ENCODE measurements at places on chromosomes 7 and 10. TPM values are rescaled to one million over a fixed set of nuclear protein-coding genes. Genes with fewer than 3 reads are reported as not detected.
A peak's percentile ranks its signal among the peaks of the same experiment; 100 is the strongest.

GRCh38 chr7:30755384-30756154 lies 3.6 kb downstream of the INMT start:
- DNase-seq = no peak
- H3K27ac ChIP-seq = peak overlapping the region; percentile 14
- H3K27me3 ChIP-seq = no peaks in the 10 kb centered on the region
- no peak overlapping the region for H3K4me3 ChIP-seq
- H3K4me1 ChIP-seq = no peaks in the 10 kb centered on the region

DNA sequence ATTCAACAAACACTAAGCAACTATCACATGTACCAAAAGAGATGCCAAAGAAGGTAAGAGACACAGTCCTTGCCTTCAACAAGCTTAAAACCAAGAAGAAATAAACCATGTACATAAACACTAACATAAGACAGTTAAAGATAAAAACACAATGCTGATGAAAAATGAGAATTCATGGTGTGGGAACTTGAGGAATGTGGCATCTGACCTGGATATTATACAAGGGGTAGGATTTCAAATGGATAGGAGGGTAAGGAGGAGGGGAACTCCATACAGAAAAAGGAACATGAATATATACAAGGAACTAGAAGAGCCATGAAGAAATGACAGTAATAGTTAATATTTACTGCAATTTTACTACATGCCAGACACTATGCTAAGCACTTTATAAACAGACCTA lies 11.0 kb downstream of the HIBADH start:
- no peaks in the 10 kb centered on the region for H3K27me3 ChIP-seq
- DNase-seq = no peak
- H3K36me3 ChIP-seq = no peaks in the 10 kb centered on the region
- no peak overlapping the region for H3K27ac ChIP-seq

GRCh38 chr7:13072014-13072413 lies 384.6 kb downstream of the ARL4A start:
- no peak overlapping the region for H3K4me3 ChIP-seq
- no peaks in the 10 kb centered on the region for H3K36me3 ChIP-seq
- no peaks in the 10 kb centered on the region for H3K4me1 ChIP-seq
- no peak for DNase-seq

DNA sequence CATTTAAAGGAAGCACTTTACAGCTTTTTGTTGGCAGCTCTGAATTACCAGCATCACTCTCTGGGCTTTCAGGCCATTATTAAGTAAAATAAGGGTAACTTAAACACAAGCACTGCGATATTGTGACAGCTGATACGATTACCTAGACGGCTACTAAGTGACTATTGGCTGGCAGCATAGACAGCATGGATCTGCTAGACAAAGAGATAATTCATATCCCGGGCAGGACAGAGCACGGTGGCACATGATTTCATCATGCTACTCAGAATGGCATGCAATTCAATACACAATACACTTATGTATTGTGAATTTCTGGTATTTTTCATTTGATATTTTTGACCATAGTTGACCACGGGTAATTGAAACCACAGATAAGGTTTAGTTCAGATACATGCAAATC lies 522.0 kb upstream of the LRRN3 start:
- H3K4me1 ChIP-seq = no peaks in the 10 kb centered on the region
- no peak overlapping the region for H3K4me3 ChIP-seq
- H3K27me3 ChIP-seq = no peaks in the 10 kb centered on the region
- no peak for DNase-seq

- H3K27ac ChIP-seq = no peak overlapping the region
- no peaks in the 10 kb centered on the region for H3K4me1 ChIP-seq
- no peaks in the 10 kb centered on the region for H3K36me3 ChIP-seq
These were observed 301.2 kb downstream of the FGFR2 start for GRCh38 chr10:121296881-121297585.

GRCh38 chr7:16171928-16172327 lies 249.4 kb downstream of the CRPPA start:
- H3K4me3 ChIP-seq = no peak overlapping the region
- H3K4me1 ChIP-seq = no peaks in the 10 kb centered on the region
- H3K27me3 ChIP-seq = no peaks in the 10 kb centered on the region
- no peak for DNase-seq

DNA sequence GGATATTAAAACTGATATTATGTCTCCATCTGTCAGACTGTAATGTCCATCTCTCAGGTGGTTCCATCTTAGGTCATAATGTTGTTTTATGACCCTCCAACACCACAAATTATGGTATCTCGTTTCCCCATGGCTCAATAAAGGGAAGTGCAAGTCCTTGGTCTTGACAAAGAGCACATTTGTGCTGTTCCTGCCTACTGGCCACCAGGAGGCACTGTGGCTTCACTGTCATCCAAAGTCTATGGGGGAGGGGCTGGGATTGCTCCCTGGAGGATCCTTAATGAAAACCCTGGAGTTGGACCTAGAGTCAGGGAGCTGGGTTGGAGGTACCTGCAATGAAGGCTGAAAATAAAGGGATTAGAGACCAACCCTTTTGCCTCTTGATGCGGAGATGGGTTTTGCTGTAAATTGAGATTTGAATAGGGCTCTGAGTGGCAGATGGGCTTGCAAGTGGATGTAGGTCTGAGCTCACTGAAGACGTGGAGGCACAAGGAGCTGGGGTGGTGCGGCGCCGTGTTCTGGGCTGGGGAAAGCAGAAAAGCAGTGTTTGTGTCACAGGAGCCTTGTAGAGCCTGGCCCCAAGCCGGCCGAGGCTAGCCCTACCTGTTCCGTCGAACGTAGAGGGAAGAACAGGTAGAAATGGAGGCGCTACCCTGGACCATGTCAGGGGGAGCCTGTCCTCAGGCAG lies 180.5 kb upstream of the PRSS58 start:
- H3K27me3 ChIP-seq = no peaks in the 10 kb centered on the region
- no peak overlapping the region for H3K4me3 ChIP-seq
- DNase-seq = peak; percentile 53
- H3K27ac ChIP-seq = no peak overlapping the region
- no peaks in the 10 kb centered on the region for H3K4me1 ChIP-seq

GRCh38 chr7:99267841-99268576 lies 4.6 kb upstream of the MYH16 start:
- no peaks in the 10 kb centered on the region for H3K27me3 ChIP-seq
- no peak overlapping the region for H3K27ac ChIP-seq
- no peak for DNase-seq
- H3K4me3 ChIP-seq = no peak overlapping the region
- no peaks in the 10 kb centered on the region for H3K36me3 ChIP-seq

DNA sequence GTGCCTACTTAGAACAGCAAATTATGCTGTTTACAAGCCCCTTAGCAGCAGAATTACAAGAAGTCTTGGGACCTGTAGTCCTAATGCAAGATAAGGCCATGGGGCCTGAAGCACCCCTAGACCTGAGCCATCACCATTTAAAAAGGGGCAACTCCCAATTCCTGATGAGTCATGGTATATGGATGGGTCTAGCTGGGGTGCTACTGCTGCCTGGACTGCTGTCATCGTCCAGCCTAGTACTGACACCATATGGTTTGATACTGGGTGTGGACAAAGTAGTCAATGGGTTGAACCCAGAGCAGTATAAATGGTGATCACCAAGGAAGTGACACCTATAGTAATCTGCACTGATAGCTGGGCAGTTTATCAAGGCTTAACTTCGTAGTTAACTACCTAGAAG lies 450.0 kb downstream of the IPMK start:
- H3K36me3 ChIP-seq = no peaks in the 10 kb centered on the region
- H3K27me3 ChIP-seq = no peaks in the 10 kb centered on the region

DNA sequence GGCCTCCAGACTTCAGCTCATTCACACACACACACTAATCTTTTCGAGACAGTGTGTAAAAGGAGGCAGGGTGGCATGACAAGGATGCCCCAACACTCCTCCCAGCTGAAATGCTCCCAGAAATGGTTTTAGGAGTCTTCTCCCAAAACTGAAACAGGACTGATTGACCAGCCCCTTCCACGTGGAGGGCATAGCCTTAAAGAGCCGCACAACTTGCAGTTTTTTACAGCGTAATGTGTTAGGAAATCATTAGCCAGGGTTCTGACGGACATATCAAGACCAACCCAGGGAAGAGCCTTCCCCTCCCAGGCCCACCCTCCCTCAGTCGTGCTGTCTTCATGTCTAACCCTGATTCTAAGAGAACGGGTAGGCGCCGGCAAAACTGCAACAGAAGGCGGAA lies 224.6 kb downstream of the TNS3 start:
- H3K4me1 ChIP-seq = peaks cover 39% of the 10 kb centered on the region
- no peak for DNase-seq
- H3K4me3 ChIP-seq = no peak overlapping the region
- H3K36me3 ChIP-seq = no peaks in the 10 kb centered on the region
- H3K27ac ChIP-seq = peak overlapping the region; percentile 53

- no peaks in the 10 kb centered on the region for H3K4me1 ChIP-seq
- no peak for DNase-seq
- H3K27ac ChIP-seq = no peak overlapping the region
- no peak overlapping the region for H3K4me3 ChIP-seq
- no peaks in the 10 kb centered on the region for H3K36me3 ChIP-seq
- H3K27me3 ChIP-seq = no peaks in the 10 kb centered on the region
These were observed 32.8 kb downstream of the MRPS33 start for GRCh38 chr7:140981951-140982350.

GRCh38 chr7:45993621-45994020 lies 72.5 kb upstream of the IGFBP3 start:
- H3K27ac ChIP-seq = no peak overlapping the region
- H3K36me3 ChIP-seq = no peaks in the 10 kb centered on the region
- no peaks in the 10 kb centered on the region for H3K4me1 ChIP-seq
- no peaks in the 10 kb centered on the region for H3K27me3 ChIP-seq

Gene CYP3A7
- 0.76 TPM for total RNA-seq

Gene RARRES2
- 99.9 TPM for total RNA-seq

Gene ANTXRL
- not detected for total RNA-seq

Gene NACAD
- 1.5 TPM for total RNA-seq

Gene CFAP46
- not detected for total RNA-seq

Gene TBRG4
- total RNA-seq = 104 TPM

Gene RINT1
- 17.3 TPM for total RNA-seq

Gene PILRA
- 5.8 TPM for total RNA-seq

Gene GSTK1
- total RNA-seq = 580 TPM

Gene ZNF488
- 19.8 TPM for total RNA-seq

All from Peyer's patch (tissue), 4 donors.